ENCODE measurements at places on chromosomes 2 and 18. TPM values are rescaled to one million over a fixed set of nuclear protein-coding genes. Genes with fewer than 3 reads are reported as not detected.

The SETBP1 gene
- 13.1 TPM for total RNA-seq

The BCL2 gene
- total RNA-seq: 1.4 TPM

The UGT1A4 gene
- total RNA-seq: not detected

The EFR3B gene
- total RNA-seq: 5.8 TPM

The CPO gene
- 0.95 TPM for total RNA-seq

The CRYGA gene
- not detected for total RNA-seq

The SPC25 gene
- total RNA-seq: 22.4 TPM

GRCh38 chr2:75604484-75604883, 42.1 kb upstream of the MRPL19 start:
- H3K27me3 ChIP-seq: peaks cover under 1% of the 10 kb centered on the region
- DNase-seq: no peak
- H3K27ac ChIP-seq: no peak overlapping the region
- H3K36me3 ChIP-seq: no peaks in the 10 kb centered on the region
- H3K4me1 ChIP-seq: no peaks in the 10 kb centered on the region

DNA sequence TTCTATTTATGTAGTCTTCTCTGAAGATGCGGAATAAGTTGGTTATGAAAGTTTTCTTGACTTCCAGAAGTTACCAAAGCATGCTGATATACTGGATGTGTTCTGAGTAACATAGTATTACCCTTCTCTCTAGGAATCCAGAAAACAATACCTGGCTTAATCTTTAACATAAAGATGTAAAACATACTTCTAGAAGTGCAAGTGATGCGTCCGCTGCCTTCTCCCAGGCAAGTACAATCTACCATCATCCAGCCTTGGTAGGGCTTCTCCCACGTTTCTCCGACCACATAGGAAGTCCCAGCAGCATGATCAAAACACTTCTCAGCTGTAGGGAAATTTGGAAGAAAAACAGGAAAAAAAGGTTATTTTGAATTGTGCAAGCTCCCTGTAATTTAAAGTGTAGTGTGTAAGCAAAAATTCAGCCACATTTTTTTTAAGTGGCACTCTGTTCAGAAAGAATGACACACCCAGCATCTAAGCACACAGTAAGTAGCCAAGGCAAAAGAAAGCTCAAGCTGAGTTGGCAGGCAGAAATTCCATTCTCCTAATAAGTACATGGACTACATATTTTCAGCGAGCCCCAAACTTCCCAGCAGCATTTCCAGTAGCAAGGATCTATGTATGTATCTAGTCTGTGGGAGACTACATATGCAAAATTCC, 5.2 kb downstream of the FN1 start:
- H3K27me3 ChIP-seq: no peaks in the 10 kb centered on the region
- H3K36me3 ChIP-seq: peaks cover 73% of the 10 kb centered on the region
- H3K4me3 ChIP-seq: no peak overlapping the region
- no peak overlapping the region for H3K27ac ChIP-seq
- H3K4me1 ChIP-seq: no peaks in the 10 kb centered on the region

- H3K4me1 ChIP-seq: no peaks in the 10 kb centered on the region
- no peak overlapping the region for H3K27ac ChIP-seq
- H3K4me3 ChIP-seq: no peak overlapping the region
- no peaks in the 10 kb centered on the region for H3K27me3 ChIP-seq
Observed at GRCh38 chr2:33512112-33512511, 35.7 kb downstream of the RASGRP3 start.

GRCh38 chr2:100006516-100006915, 135.9 kb downstream of the AFF3 start:
- H3K27ac ChIP-seq: no peak overlapping the region
- no peaks in the 10 kb centered on the region for H3K36me3 ChIP-seq
- DNase-seq: no peak
- H3K4me3 ChIP-seq: no peak overlapping the region
- no peaks in the 10 kb centered on the region for H3K4me1 ChIP-seq

- no peak overlapping the region for H3K27ac ChIP-seq
- no peaks in the 10 kb centered on the region for H3K4me1 ChIP-seq
- DNase-seq: no peak
- H3K27me3 ChIP-seq: peaks cover 59% of the 10 kb centered on the region
Observed at GRCh38 chr2:72138921-72139381, 8.7 kb downstream of the CYP26B1 start.

DNA sequence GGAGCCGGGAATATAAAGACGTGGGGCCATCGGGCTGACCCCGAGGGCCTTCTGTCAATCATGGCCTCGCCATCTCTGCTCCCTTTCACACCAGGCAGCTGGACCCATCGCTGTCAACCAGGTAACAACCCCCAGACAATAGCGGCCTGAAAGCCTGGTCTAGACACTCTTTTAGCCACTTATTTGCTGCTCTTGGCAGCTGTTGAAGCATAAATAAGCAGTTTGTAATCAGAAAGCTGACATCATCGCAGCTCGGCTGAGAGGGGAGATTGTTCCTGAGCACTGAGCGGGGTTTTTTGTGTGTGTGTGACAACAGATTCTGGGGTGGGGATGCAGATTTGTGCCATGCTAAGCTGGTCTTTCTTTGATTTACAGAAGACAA, 423.6 kb upstream of the POU3F3 start:
- peak overlapping the region; percentile 98 for H3K27ac ChIP-seq
- H3K4me1 ChIP-seq: peaks cover 4% of the 10 kb centered on the region
- no peak for DNase-seq
- no peaks in the 10 kb centered on the region for H3K27me3 ChIP-seq
- no peak overlapping the region for H3K4me3 ChIP-seq

DNA sequence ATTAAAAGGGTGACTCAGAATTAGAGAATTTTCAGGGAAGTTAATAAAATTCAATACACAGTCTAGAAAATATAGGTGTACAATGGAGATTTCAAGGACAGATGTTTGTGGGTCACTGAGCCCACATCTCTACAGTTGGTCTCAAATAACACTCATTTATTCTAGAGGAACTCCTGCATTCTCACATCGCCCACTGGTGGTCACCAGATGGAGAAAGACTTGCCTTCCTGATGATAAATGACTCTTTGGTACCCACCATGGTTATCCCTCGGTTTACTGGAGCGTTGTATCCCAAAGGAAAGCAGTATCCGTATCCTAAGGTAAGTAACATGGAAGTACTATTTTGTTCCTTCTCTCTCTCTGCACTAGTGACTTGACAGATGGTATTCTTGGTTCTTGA, 1297.1 kb downstream of the DPP10 start:
- H3K4me3 ChIP-seq: no peak overlapping the region
- H3K27ac ChIP-seq: no peak overlapping the region
- H3K27me3 ChIP-seq: no peaks in the 10 kb centered on the region
- no peaks in the 10 kb centered on the region for H3K36me3 ChIP-seq

GRCh38 chr2:218873359-218874194, 7.1 kb upstream of the WNT10A start:
- H3K27me3 ChIP-seq: peaks cover 98% of the 10 kb centered on the region
- H3K27ac ChIP-seq: no peak overlapping the region
- H3K36me3 ChIP-seq: no peaks in the 10 kb centered on the region
- peak; percentile 75 for DNase-seq
- H3K4me3 ChIP-seq: no peak overlapping the region

DNA sequence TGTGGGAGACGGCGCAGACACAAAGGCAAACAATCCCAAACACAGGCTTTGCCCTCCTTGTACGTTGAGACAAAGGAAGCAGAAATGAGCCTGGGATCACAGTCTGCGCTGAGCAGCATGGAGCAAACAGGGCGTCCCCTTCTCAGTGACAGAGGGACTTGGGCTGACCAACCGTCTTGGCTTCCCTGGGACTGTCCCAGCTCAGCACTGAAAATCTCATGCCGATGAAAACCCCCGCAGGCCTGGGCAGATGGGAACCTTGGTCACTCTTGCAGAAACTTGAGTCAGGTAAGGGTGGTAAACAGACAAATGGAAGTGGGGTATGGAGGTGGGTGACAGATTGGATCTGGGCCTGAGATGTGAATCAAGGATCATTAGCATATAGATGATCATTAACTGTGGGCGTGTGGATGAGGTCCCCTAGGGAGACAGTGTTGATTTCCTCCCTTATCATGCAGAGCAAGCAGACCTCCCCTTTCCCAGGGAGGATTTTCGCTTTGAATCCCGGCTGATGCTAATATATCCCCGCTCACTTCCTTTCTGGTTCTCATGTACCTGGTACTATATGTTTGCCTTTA, 19.1 kb upstream of the SH3BP4 start:
- peaks cover 3% of the 10 kb centered on the region for H3K4me1 ChIP-seq
- H3K4me3 ChIP-seq: no peak overlapping the region
- H3K27me3 ChIP-seq: no peaks in the 10 kb centered on the region
- peak overlapping the region; percentile 71 for H3K27ac ChIP-seq
- no peaks in the 10 kb centered on the region for H3K36me3 ChIP-seq

GRCh38 chr2:12560618-12561017, 156.1 kb upstream of the TRIB2 start:
- no peak overlapping the region for H3K27ac ChIP-seq
- no peaks in the 10 kb centered on the region for H3K4me1 ChIP-seq
- no peaks in the 10 kb centered on the region for H3K36me3 ChIP-seq
- DNase-seq: no peak

- no peak overlapping the region for H3K27ac ChIP-seq
- no peak overlapping the region for H3K4me3 ChIP-seq
- no peaks in the 10 kb centered on the region for H3K27me3 ChIP-seq
- H3K36me3 ChIP-seq: no peaks in the 10 kb centered on the region
Observed at GRCh38 chr2:16478434-16479210, 187.0 kb downstream of the CYRIA start.

DNA sequence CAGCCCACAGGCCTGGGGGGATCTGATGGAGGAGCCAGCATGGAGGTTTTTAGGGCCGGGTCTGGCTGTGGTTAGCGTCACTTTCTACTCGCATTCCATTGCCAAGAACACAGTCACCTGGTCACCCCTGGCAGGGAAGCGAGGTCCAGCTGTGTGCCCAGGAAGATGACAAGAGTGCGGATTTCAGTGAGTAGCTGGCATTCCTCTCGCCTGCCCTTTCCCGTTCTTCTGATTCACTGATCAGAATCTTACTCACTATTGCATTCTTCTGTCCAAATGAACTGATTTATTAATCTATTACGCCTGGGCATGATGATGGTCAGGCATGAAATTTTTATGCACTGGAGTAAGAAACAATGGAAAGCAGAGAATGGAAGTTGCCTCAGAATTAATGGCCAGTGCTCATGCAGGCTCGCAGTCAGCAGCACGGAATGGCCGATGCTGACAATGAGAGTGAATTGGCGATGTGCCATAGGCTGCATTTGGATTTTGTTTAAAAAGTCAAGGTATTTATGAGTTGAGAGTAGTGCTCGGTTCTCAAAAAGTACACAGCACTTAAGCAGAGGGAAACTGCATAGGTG, 76.4 kb upstream of the MGAT5 start:
- H3K4me1 ChIP-seq: peaks cover 5% of the 10 kb centered on the region
- no peaks in the 10 kb centered on the region for H3K36me3 ChIP-seq
- no peak overlapping the region for H3K4me3 ChIP-seq
- no peak for DNase-seq
- no peaks in the 10 kb centered on the region for H3K27me3 ChIP-seq

DNA sequence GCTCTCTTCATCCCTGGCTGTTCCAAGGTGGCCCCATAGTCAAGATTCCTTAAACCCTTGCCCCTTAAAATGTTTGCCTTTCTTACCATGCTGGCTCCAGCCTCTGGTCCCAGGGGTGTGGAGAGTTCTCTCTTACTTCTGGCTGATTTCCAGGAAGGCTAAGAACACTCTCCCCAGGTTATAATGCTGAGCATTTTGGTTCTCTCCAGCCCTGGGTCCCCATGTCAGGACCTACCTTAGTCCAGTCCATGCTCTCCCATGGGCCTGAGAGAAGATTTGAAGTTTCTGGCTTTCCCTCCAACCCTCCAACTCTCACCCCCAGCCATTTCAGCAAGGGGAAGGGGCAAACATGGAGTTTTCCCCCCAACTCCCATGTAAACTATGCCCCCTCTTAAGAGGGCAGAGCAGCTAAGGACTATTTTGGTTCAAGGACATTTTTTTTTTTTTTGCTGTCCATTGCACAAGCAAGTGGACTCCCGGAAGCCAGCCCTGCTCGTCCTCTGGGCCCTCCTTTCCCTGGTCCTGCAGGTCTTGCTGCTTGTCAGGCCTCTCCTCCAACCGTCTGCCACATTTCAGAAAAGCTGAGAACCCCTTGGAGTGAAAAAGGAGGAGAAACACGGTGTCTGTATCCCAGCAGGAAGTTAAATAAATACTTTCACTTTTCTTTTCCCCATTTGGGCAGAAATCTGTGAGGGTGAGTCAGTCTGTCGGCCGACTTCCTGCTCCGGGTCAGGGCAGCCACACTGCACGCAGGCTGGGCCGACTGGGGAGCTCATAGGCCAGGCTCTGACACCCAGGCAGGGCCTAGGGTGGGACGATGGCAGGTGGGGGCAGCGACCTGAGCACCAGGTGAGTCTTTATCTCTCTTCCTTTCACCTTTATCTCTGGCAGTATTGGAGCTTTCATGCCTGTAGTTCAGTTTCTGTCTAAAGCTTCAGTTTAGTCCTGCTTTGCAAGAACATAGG, at the start of gene SP140L:
Gene SP140L (plus strand): TSS at position 741 of the 965 bp plus-strand sequence. CDS start 77 bp downstream, at position 818.
- H3K27me3 ChIP-seq: no peaks in the 10 kb centered on the region
- H3K4me3 ChIP-seq: no peak within 1 kb of the TSS
- no peak within 1 kb of the TSS for H3K27ac ChIP-seq
- H3K36me3 ChIP-seq: no peaks in the 10 kb centered on the region

- peaks cover 40% of the 10 kb centered on the region for H3K36me3 ChIP-seq
- DNase-seq: no peak
Observed at GRCh38 chr2:8819194-8819593, 18.2 kb downstream of the KIDINS220 start.

DNA sequence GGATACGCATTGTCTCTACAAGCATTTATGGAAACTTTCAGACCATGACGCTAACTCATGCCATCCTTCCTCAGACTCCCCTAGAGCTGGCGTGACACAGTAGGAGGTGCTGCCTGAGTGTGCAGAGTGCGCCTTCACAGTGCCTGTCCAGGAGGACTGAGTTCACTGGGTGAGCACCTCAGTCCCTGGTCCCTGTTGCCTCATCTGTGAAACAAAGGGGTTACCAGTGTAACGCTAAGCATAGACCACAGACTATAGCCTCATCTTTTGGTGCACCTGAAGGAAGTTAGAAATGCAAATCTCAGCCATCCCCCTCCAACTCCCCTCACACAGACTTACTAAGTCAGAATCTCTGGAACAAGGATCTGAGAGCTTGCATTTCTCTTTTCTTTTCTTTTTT, 142.8 kb downstream of the TMEM17 start:
- H3K27ac ChIP-seq: no peak overlapping the region
- H3K27me3 ChIP-seq: peaks cover 24% of the 10 kb centered on the region
- no peak overlapping the region for H3K4me3 ChIP-seq
- H3K4me1 ChIP-seq: peaks cover 10% of the 10 kb centered on the region

- no peaks in the 10 kb centered on the region for H3K4me1 ChIP-seq
- H3K27me3 ChIP-seq: no peaks in the 10 kb centered on the region
- peak; percentile 83 for DNase-seq
Observed at GRCh38 chr2:143110758-143111428, 18.3 kb upstream of the ARHGAP15 start.

DNA sequence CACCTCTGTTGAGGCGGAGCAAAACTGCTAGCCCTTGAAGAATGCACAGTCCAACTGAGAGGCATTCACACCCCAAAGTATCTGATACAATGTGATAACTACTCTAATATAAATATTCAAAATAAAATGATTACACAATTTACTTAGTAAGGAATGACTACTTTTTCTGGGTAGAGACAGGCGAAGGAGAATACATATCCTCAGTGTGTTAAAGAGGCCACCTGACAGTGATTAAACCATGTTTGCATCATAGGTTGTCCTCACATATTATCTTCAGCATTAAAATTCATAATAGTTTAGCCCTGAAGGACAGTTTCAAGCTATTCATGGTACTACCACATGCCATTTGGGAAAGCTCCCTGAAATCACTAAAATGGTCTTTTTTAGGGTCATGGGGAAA, 16.9 kb upstream of the BAZ2B start:
- no peak overlapping the region for H3K27ac ChIP-seq
- H3K4me3 ChIP-seq: no peak overlapping the region
- H3K4me1 ChIP-seq: no peaks in the 10 kb centered on the region
- H3K27me3 ChIP-seq: no peaks in the 10 kb centered on the region
